ENCODE measurements at places on chromosomes 11 and 22.

- H3K27ac ChIP-seq, result no peak overlapping the region
- DNase-seq, result no peak
- peaks cover 14% of the 10 kb centered on the region for H3K4me1 ChIP-seq
- H3K36me3 ChIP-seq, result no peaks in the 10 kb centered on the region
- no peak overlapping the region for H3K4me3 ChIP-seq
These were observed 39.1 kb downstream of the SCUBE2 start for GRCh38 chr11:9052316-9052715.

DNA sequence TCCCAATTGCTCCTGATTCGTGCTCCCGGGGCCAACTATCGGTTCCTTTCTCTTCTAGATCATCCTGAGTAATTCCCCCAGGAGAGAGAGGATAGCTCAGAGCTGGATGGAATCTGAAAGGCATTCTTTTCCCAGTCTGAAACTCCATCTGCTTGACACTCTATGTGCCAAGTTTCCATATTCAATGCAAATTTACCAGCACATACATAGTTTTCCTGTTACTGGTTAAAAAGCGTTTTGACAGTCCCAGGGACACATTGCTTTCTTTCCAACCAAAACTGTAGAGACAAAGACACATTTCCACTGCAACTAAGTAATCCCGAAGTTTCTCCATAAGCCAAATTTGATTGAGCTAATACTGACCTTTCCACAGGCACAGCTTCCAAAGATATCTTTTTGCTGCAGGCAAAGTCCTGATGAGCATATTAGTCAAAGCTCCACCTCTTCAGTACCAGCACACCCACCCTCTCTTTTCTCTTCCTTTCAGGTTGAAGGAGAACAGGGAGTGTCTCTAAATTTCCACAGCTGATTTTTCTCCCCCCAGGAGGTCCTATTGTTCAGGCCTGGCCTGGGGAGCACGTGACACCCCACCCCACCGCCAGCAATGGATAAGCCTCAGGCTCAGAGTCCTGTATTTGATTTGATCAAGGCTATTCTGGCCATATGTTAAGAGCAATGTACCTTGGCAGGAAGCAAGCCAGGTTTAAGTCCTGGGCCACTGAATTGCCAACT, 9.7 kb upstream of the ANKK1 start:
- H3K27me3 ChIP-seq, result no peaks in the 10 kb centered on the region
- DNase-seq, result no peak
- peaks cover 14% of the 10 kb centered on the region for H3K4me1 ChIP-seq
- no peak overlapping the region for H3K27ac ChIP-seq
- no peak overlapping the region for H3K4me3 ChIP-seq

- no peak for DNase-seq
- no peak overlapping the region for H3K27ac ChIP-seq
- H3K4me1 ChIP-seq, result peaks cover 23% of the 10 kb centered on the region
- peaks cover 56% of the 10 kb centered on the region for H3K27me3 ChIP-seq
- no peak overlapping the region for H3K4me3 ChIP-seq
- no peaks in the 10 kb centered on the region for H3K36me3 ChIP-seq
These were observed 39.7 kb downstream of the IGLL5 start for GRCh38 chr22:22927196-22927887.

GRCh38 chr22:19559324-19559811, 35.2 kb upstream of the CLDN5 start:
- H3K27me3 ChIP-seq, result no peaks in the 10 kb centered on the region
- DNase-seq, result peak; percentile 41
- H3K4me3 ChIP-seq, result no peak overlapping the region
- no peaks in the 10 kb centered on the region for H3K36me3 ChIP-seq

DNA sequence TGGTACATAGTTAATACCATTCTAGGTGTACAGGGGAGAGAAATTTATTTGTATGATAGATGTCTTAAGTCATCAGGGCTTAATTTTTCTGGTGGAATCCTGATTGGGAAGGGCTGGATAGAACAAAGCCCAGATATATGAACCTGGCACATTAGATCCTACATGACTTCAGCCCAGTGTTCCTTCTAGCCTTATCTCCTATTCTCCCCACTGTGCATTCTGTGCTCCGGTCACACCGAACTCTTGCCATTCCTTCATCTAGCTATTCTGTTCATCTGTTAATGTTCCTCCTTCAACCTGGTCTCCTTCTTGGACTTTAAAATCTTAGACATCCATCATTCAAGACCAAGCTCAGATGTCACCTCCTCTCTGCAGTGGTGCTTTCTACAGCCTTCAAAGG, 68.9 kb upstream of the EED start:
- no peak overlapping the region for H3K4me3 ChIP-seq
- no peaks in the 10 kb centered on the region for H3K36me3 ChIP-seq
- H3K27ac ChIP-seq, result no peak overlapping the region

- H3K4me3 ChIP-seq, result peak overlapping the region; percentile 98
- no peaks in the 10 kb centered on the region for H3K27me3 ChIP-seq
- peaks cover 11% of the 10 kb centered on the region for H3K36me3 ChIP-seq
- peaks cover 3% of the 10 kb centered on the region for H3K4me1 ChIP-seq
- DNase-seq, result no peak
These were observed 761 bp downstream of the HMBS start for GRCh38 chr11:119085437-119085847.

GRCh38 chr11:128297091-128297651, 290.2 kb downstream of the ETS1 start:
- H3K4me1 ChIP-seq, result peaks cover 15% of the 10 kb centered on the region
- no peak for DNase-seq
- H3K36me3 ChIP-seq, result no peaks in the 10 kb centered on the region
- H3K27me3 ChIP-seq, result no peaks in the 10 kb centered on the region
- H3K27ac ChIP-seq, result no peak overlapping the region

- H3K36me3 ChIP-seq, result no peaks in the 10 kb centered on the region
- peaks cover 64% of the 10 kb centered on the region for H3K27me3 ChIP-seq
- DNase-seq, result peak; percentile 76
- H3K4me3 ChIP-seq, result peak within 1 kb of the TSS; percentile 85
These were observed at the start of gene SEC14L2 for GRCh38 chr22:30396871-30397655. SEC14L2 (plus strand) TSS chr22:30397018; CDS start chr22:30397117, 99 bp downstream.

GRCh38 chr11:86980086-86980796, 25.0 kb upstream of the FZD4 start:
- H3K36me3 ChIP-seq, result no peaks in the 10 kb centered on the region
- H3K27ac ChIP-seq, result no peak overlapping the region
- no peak for DNase-seq
- H3K4me1 ChIP-seq, result no peaks in the 10 kb centered on the region

DNA sequence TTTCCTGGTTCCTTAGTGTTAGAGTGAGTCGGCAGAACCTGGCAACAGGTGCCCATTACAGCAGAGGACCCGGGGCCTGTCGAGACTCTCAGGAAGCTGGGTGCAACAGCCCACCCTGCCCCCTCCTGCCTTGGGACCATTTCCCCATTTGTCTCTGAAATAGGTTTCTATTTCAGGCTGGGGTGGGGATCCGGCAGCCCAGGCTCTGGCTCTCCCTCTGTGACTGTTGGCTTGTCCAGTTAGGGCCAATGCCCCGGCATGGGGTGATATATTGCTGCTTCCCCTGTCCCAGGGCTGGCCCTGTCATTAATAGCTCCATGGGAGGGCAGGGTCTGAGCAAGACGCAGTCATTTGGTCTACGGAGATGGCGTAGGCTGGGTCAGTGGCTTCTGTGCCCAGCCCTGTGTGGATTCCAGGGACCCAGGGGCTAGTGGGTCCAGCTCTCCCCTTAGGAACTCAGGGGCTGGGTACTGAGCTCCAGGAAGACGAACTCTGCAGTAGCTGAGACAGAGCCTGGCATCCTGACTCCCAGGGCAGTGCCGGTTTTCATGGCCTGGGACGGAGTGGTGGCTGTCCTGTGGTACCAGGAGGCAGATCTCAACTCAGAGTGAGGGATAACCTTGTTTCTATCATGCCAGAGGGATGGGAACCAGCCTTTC, 2.7 kb downstream of the P2RY6 start:
- no peak overlapping the region for H3K4me3 ChIP-seq
- no peaks in the 10 kb centered on the region for H3K36me3 ChIP-seq
- H3K27me3 ChIP-seq, result no peaks in the 10 kb centered on the region
- H3K27ac ChIP-seq, result no peak overlapping the region
- H3K4me1 ChIP-seq, result peaks cover 22% of the 10 kb centered on the region
